Stimulated activated CD4-positive, alpha-beta T cell treated with anti-CD3 and anti-CD28 coated beads, Interleukin-12 subunit alpha, Interleukin-12 subunit beta, amount 100 ng/mL, for 24 hours (primary cell): ENCODE measurements at places on chromosomes 3 and 15.

- no peak for DNase-seq
These were observed 380.7 kb upstream of the KCNMB2 start for GRCh38 chr3:178155521-178155920.

DNA sequence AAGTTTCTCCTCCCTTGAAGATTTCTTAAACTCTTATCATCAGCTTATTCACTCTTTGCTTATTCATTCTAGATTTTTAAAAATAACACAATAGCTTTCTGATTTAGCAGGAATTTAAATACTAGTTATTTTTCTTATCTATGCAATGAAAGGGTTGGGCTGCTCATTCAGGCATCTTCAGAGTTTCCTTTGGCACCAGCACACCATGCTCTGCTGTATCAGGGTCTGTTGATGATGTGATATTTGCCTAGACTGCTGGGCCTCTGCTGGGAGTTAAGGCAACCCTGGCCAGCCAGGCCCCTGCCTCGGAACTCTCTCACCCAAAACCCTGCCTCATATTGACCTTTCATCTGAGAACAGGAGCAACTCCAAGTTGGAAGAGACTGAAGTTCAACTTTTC is 35.0 kb downstream of the DRD3 start:
- no peak for DNase-seq

- no peak for DNase-seq
These were observed 23.4 kb downstream of the SPSB4 start for GRCh38 chr3:141074529-141074928.

DNA sequence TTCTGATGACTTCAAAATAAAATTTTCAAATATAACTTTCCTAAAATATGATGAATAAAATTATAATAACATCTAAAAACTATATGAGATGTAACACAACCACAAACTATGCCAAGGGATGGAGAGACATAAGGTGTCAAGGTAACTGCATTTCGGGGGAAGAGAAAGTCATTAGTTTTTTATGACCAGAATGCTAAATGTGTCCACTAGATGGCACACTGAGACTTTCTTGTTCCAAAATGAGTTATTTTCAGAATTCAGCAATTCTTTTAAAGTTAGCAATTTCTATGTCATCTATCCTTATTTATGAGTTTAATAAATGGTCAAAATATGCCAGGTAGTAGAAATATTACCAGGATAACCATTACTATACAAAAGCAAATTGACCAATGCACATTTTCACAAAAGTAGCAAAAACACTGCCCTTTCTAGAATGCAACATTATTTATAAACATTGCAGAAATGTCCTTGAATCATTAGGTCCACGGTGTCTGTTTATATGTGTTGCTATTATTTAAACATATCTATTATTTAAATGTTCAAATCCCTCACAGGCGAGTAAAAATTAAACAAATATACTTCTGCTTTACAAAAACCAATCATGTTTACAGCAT is 374.2 kb downstream of the PLCL2 start:
- no peak for DNase-seq

DNA sequence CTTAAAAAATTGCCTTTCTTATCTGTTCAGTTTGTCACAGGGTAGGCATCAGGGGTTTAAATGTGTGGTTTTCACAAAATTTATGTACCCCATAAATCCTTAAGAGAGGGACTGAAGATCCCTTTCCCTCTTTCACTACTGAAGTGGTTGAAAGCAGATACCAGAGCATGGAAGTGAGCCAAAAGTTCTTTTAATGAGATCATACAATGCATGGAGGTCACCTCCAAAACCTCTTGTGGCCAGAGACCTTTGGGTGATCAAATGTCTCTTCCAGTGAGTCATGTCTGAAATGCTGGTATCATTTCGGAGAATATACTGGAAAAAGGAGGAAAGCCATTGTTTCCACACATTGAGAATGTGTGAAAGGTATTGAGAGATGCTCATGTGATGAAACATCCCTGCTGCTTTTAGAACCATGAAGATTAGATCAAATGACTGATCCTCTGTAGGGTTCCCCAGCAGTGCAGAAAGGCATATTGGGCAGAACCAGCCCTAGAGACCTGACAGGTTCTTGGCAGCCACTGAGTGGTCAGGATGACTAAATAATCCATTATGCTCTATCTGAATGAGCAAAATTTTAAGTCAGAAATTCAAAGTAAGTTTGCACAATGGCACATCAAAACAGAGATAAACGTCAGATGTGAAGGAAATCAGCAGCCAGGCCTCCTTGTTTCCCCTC is 165.8 kb upstream of the SLC2A2 start:
- no peak for DNase-seq

DNA sequence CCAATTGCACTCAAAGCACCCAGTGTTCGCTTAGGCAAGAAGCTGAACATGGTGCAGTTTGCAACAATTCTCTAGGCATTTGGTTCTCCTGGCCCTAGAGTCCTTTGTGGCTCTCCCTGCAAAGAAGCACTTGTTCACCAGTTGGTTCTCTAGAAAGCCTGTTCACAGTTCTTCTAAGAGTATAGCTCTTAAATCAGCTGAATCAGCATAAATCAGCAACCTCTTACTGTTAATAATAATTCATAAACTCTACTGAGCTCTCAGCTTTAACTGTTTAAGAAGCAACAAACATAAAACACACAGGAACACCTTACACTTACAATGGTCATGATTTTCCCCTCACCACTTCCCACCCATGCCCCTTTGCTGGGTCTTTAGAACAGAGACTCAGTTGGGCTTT is 56.8 kb upstream of the PPP2R3A start:
- no peak for DNase-seq

DNA sequence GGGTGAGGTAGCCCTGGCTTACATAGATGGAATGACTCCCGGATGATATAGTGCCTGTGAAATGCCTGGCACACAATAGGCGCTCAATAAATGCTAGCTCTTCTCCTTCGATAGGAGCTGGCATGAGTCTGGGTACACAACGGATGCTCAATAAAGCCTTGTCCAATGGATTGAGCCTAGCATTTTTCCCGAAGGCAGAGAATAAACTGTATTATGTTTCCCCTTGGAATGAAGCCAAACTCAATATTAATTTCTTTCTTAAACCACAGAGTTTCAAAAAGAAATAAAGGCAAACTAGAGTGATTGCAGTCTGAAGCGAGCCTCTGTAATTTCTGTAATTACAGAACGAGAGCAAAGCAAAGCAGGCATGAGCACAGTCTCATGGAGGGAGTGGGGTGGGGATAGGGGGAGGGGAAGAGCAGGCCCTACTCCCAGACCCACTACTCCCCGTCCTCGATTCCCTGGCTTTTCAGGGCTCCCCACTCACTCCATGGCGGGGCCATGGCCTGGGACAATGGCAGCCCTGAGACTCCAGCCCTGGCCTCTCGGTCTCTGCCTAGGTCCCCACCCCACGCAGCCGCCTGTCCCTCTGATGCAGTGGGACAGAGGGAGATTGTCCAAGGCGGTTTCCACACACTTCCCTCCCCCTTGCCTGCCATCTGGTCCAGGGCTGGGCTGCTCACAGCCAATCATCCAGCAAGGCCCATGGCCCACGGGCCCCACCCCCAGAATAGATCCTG is 18.0 kb downstream of the SLC6A1 start:
- DNase-seq: no peak

GRCh38 chr15:51267051-51267702 is 71.2 kb downstream of the CYP19A1 start:
- DNase-seq: no peak

DNA sequence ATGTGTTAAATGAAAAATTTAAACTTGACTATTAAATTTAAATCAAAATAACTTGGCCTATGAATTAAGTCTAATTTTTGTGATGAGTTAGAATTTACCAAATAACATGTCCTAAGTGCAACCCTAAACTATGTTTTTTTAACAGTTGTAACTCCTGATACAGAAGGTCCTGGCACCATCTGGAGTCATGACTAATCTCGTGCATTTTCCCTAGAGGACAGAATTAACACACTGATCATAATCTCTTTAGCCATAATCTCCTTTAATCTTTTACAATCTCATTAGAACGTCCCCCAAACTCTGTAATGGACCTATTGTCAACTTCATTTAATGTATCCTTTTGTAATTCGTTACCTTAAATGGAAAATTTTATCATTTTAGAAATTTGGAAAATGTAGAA is 100.6 kb downstream of the SUCNR1 start:
- no peak for DNase-seq

GRCh38 chr3:170189398-170190256 is 8.1 kb upstream of the PHC3 start:
- DNase-seq: no peak

GRCh38 chr3:122092460-122093165 is 37.5 kb downstream of the CD86 start:
- DNase-seq: peak; percentile 53
